ENCODE measurements at places on chromosomes 2 and 18.
A peak's percentile ranks its signal among the peaks of the same experiment; 100 is the strongest.

GRCh38 chr2:83941886-83942285 lies 517.2 kb downstream of the SUCLG1 start:
- no peak for DNase-seq

GRCh38 chr2:48991415-48992131 lies 162.7 kb downstream of the FSHR start:
- no peak for DNase-seq

GRCh38 chr2:229800997-229801754 lies 86.8 kb upstream of the DNER start:
- DNase-seq: peak; percentile 46

GRCh38 chr2:39447266-39448168 lies 10.4 kb upstream of the MAP4K3 start:
- no peak for DNase-seq

GRCh38 chr2:31004257-31004656 lies 134.0 kb downstream of the GALNT14 start:
- DNase-seq: no peak

- DNase-seq: no peak
Measured at GRCh38 chr2:148970385-148970784, 68.1 kb upstream of the LYPD6B start.

- DNase-seq: peak; percentile 24
Measured at GRCh38 chr2:67311536-67311935, 85.6 kb upstream of the ETAA1 start.

GRCh38 chr2:27255660-27256059 lies 7.2 kb downstream of the SLC30A3 start:
- DNase-seq: no peak

- peak; percentile 13 for DNase-seq
Measured at GRCh38 chr2:16617282-16618266, 48.1 kb downstream of the CYRIA start.

GRCh38 chr2:12716032-12716281 lies 779 bp upstream of the TRIB2 start:
- DNase-seq: peak; percentile 66

DNA sequence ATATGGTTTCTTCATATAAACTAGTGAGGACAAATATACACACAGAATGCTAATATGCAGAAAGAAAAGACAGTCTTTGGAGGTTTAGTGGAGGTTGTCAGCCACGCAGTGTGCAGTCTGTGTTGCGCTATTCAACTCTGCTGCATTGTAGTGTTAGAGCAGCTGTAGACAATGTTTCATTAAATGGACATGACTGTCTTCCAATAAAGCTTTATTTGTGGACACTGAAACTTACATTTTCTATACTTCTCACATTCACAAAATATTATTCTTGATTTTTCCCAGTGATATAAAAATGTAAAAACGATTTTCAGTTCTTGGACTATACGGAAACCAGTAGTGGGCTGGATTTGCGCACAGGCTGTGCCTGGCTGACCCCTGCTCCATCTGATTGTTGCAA lies 13.3 kb downstream of the TTC27 start:
- DNase-seq: no peak

DNA sequence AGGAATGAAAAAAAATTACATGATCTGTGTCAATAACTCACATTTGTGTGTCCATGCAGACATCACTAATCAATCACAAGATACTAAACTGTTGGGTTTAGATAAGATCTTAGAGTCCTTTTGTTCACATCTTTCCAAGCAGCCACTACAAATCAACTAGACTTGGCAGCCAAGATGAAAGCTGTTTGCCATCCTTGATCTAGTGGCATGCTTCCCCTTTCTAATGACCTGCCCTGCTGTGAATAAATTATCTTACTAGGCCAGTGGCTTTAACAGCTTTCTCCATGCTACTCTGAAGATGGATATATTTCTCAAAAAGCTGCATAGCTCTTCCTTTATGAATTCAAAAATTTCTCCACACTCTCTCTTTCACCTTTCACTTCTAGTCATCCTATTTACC lies 1338.0 kb upstream of the ACVR2A start:
- DNase-seq: no peak

DNA sequence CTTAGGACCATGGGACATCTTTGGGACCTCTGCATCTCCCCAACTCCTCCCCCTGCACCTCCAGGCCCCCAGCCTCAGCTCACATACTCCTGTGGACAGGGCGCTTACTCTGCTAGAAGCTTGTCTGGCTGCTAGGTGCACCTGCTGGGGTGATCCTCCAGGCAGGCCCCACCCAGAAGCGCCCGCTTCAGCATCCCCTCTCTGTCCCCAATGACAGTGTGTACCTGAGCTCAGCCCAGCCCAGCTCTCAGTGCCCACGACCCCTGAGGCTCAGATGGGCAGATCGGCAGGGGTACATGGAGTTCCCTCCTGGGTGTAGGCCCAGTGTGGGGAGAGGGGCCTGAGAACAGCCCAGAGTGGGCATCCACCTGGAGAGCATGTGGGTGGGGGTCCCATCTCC lies 5.9 kb downstream of the TEKT4 start:
- no peak for DNase-seq

- no peak for DNase-seq
Measured at GRCh38 chr2:55859875-55860274, 63.7 kb downstream of the EFEMP1 start.

DNA sequence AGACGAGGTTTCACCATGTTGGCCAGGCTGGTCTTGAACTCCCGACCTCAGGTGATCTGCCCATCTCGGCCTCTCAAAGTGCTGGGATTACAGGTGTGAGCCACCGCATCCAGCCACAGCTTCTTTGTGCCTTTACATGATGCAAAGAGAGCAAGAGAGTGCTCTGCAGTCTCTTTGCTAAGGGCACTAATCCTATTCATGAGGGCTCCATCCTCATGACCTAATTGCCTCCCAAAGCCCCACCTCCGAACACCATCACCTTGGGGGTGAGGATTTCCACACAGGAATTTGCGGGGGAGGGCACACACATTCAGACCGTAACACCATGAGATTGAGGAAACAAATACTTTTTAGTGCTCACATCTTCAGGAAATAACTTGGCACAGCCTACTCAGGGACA lies 91.8 kb downstream of the PDCL3 start:
- no peak for DNase-seq

- DNase-seq: no peak
Measured at GRCh38 chr18:31648458-31648857, 35.9 kb downstream of the B4GALT6 start.

GRCh38 chr2:137091704-137092103 lies 326.4 kb downstream of the THSD7B start:
- DNase-seq: no peak

DNA sequence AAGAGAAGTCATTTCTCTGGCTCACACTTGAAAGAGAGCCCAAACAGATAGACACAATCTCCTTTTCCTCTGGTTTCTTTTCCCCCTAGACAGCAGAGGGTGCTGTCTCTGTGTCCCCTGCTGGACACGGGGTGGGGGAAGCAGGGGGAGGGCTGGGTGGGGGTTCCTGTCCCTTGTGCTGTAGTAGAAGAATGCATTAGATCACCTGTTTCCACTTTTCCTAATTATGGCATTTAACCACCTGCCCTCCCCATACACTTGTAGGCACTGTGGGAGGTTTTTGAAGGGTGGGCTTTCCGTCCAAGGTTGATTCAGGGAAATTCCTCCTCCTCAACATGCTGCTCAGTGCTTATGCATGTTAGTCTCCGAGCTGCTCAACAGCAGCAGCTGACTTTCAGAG lies 206.2 kb upstream of the EPAS1 start:
- no peak for DNase-seq

GRCh38 chr18:8741532-8741931 lies 36.2 kb downstream of the MTCL1 start:
- no peak for DNase-seq

GRCh38 chr2:4130651-4131050 lies 427.3 kb downstream of the DCDC2C start:
- no peak for DNase-seq

GRCh38 chr2:233048569-233049193 lies 11.5 kb upstream of the INPP5D start:
- no peak for DNase-seq

- DNase-seq: no peak
Measured at GRCh38 chr2:168146892-168147810, 100.2 kb downstream of the STK39 start.

GRCh38 chr2:173652767-173653431 lies 298.2 kb downstream of the CDCA7 start:
- peak; percentile 75 for DNase-seq

- DNase-seq: no peak
Measured at GRCh38 chr2:48781366-48781765, 25.8 kb upstream of the LHCGR start.

GRCh38 chr2:152664725-152665124 lies 52.5 kb downstream of the PRPF40A start:
- no peak for DNase-seq

GRCh38 chr18:75574187-75574586 lies 146.7 kb upstream of the SMIM21 start:
- no peak for DNase-seq

GRCh38 chr2:240371129-240372000 lies 64.1 kb upstream of the GPC1 start:
- no peak for DNase-seq

DNA sequence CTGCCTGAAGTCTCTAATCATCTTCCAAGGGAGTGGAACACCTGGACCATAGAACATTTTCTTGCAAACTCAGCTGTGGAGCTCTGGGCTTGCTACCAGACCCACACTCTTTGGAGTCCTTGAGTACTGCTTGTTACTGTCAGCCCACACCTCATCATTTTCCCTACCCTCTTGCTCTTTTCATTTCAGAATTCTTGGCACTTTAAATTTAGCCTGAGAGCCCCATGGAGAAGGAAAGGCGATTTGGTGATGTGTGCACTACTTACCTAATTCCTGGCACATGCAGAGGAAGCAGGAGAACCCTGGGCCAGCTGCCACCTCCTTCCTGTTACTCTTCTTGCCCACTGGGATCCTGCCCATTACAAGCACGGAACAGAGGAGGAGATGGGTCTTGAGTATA lies 31.7 kb downstream of the TMEM178A start:
- no peak for DNase-seq

- DNase-seq: no peak
Measured at GRCh38 chr2:186325827-186326535, 160.1 kb upstream of the ZC3H15 start.

DNA sequence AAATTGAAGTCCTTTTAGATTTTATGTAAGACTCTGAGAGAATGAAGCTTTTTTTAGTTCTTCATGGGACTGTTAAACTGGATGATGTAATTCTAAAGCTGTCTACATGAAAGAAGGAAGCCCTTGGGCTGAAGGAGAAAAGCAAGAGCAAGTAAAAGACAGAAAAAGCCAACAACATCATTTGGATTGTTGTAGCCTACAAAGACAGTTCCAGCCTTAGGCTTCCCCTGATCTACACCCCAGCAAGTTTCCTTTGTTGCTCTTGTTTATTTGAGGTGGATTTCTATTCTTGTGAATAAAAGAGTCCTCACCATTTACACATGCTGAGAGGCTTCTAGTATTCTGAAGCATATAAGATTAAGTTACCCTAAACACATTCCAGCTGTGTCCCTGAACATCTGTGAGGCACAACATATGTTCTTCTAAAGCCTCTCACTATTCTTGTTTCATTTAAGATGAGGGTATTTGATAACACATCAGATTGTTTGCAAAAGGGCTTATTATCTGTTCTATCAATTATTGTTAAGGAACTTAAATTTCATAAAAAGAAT lies 377.8 kb downstream of the LNPK start:
- DNase-seq: no peak

DNA sequence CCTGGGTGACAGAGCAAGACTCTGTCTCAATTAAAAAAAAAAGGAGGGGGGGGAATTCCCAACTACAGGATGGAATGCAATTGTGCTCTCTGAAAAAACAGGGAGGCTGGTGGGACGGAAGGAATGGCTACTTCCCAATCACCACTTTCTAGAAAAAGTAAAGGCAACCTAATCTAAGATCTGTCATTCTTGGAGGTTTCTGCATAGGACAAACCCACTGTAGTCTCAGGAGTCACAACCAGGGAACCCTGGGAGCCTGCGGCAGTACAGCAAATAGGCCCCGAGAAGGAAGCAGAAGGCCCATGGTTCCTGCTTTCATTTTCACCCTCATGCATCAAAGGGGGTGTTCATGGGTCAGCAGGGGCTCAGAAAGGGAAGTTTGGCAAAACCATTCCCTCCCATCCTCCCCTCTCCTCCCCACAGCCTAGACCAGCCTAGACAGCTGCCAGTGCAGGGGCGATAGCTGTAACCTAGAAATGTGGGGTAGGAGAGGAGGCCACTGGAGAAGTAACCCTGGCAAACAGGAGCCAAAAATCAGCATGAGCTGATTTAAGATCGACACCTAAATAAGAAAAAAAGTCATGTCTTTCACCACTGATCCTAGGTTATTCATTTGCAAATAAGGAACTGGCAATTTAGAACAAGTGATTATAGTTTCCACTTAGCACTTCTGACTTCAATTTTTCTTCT lies 48.0 kb downstream of the TRABD2A start:
- DNase-seq: no peak

- no peak for DNase-seq
Measured at GRCh38 chr2:219897456-219897855, 270.0 kb downstream of the SLC4A3 start.

Measured in HTR-8/SVneo (cell line).